ENCODE measurements at places on chromosomes 13 and 19.

GRCh38 chr13:30900952-30901749 is 4.9 kb upstream of the MEDAG start:
- no peak for DNase-seq

- DNase-seq: no peak
Measured at GRCh38 chr13:49714757-49715156, 23.5 kb upstream of the EBPL start.

- no peak for DNase-seq
Measured at GRCh38 chr19:15316498-15316897, 15.8 kb downstream of the BRD4 start.

DNA sequence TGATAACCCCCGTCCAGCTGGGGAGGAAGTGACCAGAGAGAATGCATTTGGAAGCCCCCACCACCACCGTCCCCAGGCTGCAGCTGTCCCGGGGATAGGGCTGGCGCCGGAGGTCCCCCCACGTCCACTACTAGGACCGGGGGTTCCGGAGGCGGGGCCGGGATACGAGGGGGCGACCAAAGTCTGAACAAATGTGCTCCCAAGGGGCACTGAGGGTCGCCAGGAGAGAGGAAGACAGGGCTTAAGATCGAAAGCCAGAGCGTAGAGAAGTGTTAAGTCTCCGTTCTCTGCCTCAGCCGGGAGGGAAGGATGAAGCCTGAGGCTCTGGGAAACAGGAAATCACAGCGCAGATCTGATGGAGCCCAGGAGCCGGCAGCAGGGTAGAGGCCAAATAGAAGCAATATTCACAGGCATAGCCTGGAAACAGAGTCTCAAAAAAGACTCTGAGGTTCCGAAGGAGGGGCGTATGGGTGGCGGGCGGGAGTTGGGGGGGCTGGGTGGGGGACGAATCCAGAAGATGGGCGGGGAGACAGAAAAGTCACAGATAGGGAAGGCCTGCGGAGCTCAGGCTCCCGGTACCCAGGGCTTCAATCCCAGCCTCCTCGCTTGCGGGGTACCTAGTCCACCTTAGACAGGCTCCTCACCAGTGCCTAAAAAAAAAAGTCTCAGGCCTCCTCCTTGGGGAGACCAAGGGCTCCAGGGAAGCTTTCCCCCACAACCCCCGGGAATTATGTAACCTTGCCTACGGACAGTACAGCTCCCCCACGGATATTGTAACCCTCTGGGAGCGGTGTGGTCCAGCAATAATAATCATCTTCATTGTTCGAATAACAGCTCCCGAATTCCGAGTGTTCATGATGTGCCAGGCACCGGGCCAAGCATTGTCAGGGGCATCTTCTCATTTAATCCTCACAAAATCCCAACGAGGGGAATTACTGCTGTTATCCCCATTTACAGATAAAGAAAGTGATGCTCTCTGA is 1.1 kb upstream of the ERF start:
- peak; percentile 51 for DNase-seq

GRCh38 chr19:6059988-6060599 is 50.2 kb downstream of the RFX2 start:
- no peak for DNase-seq

DNA sequence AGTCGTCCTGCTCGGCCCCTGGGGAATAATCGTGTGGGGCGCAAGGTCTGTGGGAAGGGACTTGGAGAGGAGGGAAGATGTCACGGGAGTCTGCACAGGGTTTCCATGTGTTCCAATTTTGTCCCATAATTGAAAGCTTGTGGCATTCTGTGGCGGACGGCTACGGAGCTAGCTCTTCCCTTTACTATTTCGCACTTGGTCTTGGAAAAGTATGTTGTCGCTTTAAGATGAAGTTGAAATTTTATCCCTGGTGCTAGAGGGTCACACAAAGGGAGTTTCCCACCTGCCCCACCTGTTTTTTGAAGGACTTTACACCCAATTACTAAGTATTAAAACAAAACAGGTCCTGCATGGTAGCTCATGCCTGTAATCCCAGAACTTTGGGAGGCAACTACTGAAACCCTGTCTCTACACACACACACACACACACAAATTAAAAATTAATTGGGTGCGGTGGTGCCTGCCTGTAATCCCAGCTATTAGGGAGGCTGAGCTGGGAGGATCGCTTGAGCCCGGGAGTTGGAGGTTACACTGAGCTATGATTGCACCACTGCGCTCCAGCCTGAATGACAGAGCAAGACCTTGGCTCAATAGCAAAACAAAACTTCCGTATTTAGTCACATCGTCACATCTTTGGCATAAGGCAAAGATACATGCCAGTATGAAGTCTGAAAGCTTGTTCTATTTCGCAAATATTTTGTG is 967 bp upstream of the TPT1 start:
- no peak for DNase-seq

GRCh38 chr19:41299755-41300089 is 10.2 kb upstream of the CCDC97 start:
- DNase-seq: peak; percentile 67

- no peak for DNase-seq
Measured at GRCh38 chr13:27280009-27280656, 9.5 kb downstream of the RASL11A start.

DNA sequence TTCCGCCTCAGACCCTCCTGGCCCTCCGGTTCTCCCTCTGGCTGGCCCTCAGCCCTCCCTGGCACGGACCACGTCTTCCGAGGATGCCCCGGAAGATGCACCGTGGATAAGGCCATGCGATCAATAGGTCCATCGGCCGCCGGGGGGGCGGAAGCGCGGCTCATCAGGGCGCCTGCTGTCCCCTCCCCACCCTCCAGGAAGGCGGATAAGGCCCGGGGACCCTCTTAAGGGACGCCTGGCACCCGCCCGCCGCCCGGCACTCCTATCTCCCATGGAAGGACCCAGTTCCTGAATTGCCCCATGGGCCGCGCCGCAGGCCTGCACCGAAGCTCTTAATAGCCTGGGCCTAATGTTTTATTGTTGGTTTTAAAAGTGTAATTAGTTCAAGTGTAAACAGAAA is 46.2 kb upstream of the TCF3 start:
- DNase-seq: no peak

DNA sequence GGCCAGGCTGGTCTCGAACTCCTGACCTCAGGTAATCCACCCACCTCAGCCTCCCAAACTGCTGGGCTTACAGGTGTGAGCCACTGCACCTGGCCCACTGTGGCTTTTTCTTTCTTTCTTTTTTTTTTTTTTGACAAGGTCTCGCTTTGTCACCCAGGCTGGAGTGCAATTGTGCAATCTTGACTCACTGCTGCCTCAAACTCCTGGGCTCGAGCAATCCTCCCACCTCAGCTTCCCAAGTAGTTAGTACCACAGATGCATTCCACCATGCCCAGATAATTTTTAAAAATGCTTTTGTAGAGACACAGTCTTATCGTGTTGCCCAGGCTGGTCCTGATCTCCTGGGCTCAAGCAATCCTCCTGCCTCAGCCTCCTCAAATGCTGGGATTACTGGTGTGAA is 12.1 kb upstream of the FCGBP start:
- no peak for DNase-seq

DNA sequence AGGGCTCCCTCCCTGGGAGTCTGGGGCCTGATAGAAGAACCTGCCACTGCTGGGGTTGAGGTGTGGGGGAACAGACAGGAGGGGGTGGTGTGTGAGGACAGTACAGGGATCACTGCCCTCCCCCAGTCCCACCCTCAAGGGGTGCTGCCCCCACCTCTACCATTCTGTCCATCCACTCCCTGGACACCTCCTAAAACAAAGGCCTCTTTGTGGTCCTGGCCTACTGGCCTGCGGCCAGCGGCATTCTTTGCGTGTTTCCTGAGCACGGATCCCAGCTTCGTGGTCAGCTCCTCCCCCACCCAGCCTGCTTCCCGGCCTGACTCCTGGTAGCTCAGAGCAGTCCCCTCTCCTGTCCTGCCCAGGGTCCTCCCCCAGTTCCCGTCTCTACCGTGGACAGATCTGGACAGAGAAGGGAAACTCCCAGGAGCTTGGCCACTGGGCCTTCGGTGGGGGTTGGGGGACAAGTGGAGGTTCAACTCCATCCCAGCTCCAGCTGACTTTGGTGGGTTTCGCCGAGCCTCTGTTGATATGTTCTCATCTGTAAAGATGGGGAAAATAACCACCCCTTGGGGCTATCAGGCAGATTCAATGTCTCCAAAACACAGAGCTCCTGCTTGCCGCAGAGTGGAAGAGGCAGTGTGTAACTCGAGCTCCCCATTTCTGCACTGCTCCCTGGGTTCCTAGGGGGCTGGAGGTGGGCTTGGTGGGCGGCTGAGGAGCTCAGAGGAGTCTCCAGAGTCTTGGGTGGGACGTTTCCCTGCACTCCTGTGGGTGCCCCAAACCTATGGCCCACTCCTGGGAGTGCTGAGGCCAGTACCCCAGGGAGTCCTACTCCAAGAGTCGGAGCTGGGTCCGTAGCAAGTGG is 48.7 kb downstream of the LYL1 start:
- DNase-seq: peak; percentile 46

Measured in anterior cingulate cortex (tissue), 58 donors.